Activated CD4-positive, alpha-beta T cell treated with anti-CD3 and anti-CD28 coated beads for 1 hour (primary cell): ENCODE measurements at places on chromosomes 2 and 18.

- no peak for DNase-seq
Measured at GRCh38 chr18:3401669-3402620, 48.0 kb upstream of the TGIF1 start.

GRCh38 chr2:191573216-191573615 is 104.7 kb upstream of the NABP1 start:
- no peak for DNase-seq

- DNase-seq, result no peak
Measured at GRCh38 chr2:192010073-192010472, 163.2 kb upstream of the CAVIN2 start.

DNA sequence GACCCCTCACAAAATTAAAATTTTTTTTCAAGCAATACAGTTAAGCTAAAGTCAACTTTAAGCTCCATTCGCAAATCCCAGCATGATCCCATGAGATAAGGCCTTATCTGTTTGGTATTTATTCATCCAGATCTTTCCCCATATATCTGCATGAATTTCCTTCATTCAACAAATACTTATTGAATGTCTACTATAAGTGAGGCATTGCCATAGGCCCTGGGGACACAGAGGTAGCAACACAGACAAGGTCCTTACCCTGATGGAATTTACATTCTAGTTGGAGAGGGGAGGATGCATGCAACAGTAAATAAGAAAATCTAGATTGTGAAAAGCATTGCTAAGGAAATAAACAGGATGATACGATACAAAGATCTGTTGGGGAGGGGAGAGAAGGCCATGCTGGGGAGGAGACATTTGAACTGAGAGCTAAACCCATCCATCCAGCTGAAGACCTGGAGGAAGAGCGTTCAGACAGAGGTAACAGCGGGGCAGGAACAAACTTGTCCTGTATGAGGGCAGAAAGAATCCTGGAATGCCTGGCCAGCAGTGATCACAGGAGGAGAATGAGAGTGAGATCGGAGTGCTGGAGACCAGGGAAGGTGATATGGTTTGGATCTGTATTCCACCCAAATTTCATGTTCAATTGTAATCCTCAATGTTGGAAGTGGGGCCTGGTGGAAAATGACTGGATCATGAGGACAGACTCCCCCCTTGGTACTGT is 71.6 kb downstream of the SDC1 start:
- DNase-seq, result no peak

GRCh38 chr18:25510096-25510495 is 158.1 kb upstream of the ZNF521 start:
- DNase-seq, result no peak

GRCh38 chr2:189685540-189686229 is 11.2 kb downstream of the ANKAR start:
- no peak for DNase-seq

DNA sequence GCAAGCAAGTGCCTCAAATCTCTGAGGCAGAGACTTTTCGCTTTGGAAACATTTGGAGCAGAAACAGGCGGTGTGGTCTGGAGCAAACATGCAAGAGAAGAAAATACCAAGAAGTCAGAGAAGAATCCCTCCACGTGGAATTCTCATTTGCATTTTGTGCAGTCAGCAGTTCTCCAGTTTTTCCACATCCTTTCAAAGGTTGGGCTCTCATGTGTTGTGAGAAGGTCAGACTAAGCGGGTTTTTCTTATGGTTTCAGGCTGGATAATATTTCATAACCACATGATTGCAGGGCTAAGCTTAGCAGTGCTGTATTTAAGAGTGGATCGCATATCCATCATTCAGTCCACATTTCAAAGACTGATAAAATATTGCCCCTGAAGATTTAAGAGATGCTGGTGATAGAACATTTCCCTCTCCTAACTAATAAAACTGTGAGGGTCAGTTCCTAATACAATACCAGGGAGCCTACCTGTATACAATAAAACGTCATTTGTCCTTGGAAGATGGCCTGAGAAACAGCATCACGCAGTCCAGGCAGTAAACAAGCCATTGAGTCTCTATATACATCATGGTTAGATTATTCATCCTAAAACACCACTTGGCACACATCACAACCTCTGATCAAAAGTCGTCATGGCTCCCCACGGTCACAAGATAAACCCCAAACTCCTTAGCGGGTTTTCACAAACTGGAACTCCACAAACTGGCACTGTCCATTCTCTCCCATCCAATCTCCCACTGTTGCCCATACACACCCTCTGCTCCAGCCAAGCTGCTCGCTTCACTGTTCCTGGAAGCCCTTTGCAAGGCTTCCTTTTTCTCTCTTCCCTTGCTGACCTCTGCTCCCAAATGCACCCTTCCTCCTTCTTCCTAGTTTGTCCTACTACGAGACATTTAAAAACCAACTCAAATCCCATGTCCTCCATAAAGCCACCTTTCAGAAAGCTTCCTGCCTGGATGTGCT is 31.5 kb downstream of the ANKRD44 start:
- no peak for DNase-seq

DNA sequence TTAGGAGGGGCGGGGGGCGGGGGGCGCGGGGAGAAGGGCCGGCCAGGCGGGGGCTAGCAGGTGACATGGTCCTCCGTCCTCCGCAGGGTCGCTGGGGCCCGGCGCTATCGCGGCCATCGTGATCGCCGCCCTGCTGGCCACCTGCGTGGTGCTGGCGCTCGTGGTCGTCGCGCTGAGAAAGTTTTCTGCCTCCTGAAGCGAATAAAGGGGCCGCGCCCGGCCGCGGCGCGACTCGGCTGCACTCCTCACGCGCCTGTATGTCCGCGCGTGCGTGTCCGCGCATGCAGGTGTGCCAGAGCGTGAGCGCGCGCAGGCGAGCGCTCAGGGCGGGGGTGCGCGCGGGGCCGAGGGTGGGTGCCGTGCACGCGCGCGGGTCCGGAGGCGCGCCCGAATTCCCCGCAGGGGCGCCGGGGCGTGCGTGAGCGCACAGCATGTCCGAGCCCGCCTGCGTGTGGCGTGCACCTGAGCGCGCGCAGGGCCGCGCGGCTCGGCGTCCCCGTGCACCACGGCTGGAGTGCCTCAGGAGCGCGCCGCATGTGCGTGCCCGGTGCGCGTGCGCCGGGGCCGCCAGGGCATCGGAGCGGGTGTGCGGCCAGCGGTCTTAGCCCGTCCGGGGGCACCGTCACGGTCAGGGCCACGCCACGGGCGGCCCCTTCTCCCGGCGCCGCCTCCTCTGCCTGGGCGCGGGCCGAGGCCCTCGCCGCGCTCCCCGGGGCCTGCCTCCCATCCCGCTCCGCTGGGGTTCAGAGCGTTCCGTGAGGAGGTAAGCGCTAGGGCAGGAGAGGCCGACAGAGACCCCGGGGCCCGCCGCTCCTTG is 6.3 kb downstream of the SNORC start:
- no peak for DNase-seq

- no peak for DNase-seq
Measured at GRCh38 chr2:84458551-84459017, 496 bp downstream of the SUCLG1 start.

- no peak for DNase-seq
Measured at GRCh38 chr18:31241900-31242409, 76.0 kb upstream of the DSG1 start.

DNA sequence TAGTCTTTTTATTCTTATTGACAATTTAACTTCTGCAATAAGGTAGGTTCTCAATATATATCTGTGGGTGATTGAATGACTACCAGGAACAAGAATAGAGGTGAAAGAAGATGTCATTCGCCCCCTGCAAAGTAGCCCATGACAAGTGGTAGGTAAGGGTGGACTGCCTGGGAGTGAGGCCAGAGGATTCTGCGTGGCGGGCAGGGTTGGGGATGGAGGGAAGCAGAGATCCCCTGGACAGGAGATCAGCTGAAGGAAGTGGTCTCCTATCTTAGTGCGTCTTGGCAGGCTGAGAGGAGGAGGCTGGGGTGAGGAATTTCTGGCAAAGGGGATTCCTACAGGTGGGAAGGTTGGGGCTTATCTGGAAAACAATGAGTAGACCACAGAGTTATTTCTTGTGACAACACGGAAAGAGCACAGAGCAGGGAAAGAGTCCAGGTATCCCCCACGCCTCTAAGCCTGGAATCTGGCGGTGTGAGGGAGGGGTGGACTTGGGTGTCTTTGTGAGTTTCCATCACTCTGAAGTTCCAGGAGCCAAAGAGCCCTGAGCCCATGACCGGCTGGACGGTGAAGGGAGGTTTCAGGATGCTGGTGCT is 21.5 kb upstream of the MYCN start:
- no peak for DNase-seq

- no peak for DNase-seq
Measured at GRCh38 chr18:58674159-58674558, 2.9 kb downstream of the MALT1 start.

DNA sequence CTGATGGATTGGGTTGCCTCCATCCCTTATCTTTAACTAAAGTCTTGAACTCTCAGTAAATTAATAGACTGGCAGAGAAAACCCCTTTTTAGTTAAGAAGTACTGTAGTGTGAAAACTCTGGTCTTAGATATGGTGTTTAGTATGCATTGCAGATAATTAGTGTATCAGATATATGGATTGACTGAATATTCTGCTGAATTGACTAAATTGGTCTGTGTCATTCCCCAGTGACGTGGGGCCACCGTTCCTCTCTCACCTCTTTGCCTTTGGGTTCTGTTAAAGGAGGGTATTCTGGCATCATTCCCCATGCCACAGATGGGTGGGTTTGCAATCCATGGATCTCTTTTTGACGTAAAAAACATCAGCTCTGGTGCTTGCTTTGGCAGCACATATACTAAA is 67.1 kb upstream of the XPO1 start:
- DNase-seq, result no peak

DNA sequence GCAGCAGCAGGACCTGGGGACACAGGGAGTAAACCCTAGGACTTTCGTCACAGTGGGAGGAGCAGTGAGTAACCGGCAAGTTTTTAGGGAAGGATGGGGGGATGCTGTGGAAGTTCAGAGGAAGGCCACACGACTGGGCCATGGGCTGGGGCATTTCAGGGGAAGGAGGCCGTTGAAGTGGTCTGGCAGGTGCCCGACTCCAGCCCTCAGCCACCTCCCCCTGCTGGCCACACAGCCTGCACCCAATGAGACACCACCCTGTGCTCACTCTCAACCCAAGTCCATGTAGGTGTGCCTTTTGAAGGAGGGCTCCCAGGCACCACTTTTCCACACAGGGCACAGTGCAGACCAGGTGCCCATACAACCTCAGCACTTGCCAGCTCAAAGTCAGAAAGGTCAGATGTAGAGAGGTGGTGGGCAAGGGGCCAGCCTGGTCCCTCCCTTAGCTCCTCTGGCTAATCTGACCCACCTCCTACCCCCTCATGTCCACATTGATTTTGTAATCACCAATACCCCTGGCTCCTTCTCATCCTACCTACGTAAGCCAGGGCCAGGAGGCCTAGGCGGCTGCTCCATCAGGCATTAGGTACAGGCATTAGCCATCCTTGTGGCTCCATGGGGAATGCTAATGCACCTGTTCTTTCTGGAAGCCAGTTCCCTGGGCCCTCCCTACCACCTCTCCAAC is 211.2 kb downstream of the SMAD2 start:
- no peak for DNase-seq

GRCh38 chr2:18194161-18194560 is 315.7 kb downstream of the KCNS3 start:
- no peak for DNase-seq

DNA sequence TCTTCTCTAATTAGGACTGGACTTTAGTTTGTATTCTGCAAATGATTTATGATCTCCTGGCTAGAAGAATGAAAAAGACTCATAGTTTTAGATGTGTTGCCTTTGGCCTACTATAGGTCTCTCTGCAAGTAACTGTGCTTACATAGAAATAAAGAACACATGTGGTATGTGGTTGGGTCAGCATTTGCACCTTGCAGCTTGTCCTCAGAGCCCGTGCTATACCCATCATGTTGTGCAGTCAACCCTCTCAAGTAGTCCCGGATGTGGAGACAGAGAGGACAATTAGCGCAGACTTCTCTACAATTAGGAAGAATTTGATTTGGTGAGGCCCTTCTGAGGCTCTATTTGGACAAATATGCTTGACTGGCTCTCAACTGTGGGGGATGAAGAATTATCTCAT is 203.7 kb upstream of the ITGA4 start:
- DNase-seq, result no peak

DNA sequence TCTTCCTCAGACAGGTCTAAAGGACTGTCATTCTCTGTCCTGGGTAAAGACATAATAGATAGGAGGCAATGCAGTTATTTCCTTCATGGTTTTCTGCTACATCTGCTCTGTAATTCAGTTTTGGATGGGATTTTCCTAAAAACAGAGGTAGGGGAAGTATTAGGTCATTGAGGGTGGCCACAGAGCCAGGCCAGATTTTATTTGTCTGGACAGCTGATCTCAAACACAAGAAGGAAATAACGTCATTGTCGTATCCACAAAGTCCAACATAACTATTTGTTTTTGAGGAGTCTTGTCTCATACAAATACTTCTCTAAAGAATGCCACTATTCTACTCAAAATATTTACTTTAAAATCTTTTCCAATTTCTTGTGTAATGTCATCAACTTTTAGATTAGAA is 154.8 kb upstream of the MAP2 start:
- no peak for DNase-seq

DNA sequence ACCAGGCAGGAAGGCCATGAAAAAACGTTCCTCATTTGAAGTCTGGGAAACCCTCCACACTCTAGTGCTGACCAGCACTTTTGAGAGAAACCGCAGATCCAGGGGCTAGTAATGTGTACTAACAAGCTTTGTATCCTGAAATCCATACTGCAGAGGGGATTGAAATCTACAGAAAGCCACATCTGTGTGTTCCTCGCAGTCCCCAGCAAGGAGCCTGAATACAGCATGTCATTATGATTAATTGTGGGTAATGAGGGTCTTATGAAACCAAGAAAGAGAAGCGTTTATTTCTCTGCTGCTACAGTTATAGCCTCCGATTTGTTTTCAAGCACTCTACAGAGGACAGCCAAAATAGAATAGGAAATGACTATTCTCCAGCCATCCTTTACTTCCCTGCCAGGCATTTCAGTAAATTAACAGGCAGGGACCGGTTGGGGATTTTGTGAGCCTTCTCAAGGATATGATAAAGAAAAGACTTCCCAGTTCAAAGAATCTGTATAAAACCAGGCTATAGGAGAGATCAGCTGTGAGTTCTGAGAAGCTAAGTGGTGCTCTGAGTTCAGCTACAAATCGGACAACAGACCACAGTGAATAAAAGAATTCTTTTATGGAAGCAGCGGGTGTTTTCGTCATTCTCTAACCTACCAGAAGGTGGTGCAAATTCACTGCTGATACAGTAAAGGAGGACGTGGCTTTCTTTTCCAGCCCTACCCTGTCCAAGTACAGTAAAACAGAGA is 133.4 kb downstream of the INSIG2 start:
- DNase-seq, result no peak

DNA sequence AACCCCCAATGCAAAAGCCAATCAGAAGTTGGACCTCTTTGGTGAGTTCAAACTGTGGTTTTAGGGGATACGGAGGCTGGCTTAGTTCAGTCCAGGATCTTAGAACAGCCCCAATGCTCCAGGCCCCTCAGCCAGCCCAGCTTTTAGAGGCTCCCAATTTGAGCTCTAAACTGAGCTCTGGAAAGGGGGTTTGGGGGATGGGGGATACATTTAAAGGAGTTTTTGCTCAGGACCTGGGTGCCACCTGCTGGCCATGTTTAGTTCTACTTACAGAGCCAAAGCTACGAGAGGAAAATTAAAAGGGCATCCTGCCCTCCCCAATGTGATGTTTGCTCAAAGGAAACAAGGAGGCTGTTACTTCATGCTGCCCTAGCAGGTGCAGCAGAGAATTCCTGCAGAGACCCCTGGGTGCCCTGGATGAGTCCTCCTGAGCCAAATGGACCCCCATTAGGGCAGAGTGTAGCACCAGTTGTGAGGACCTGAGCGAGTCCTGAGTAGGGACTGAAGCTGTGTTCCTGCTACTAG is 15.9 kb upstream of the TMEM214 start:
- DNase-seq, result peak; percentile 24
